ENCODE measurements at places on chromosomes 1 and 21.

GRCh38 chr1:56553046-56553445 lies 26.3 kb downstream of the PLPP3 start:
- DNase-seq, result no peak

GRCh38 chr1:87212431-87213134 lies 116.1 kb upstream of the LMO4 start:
- DNase-seq, result no peak

DNA sequence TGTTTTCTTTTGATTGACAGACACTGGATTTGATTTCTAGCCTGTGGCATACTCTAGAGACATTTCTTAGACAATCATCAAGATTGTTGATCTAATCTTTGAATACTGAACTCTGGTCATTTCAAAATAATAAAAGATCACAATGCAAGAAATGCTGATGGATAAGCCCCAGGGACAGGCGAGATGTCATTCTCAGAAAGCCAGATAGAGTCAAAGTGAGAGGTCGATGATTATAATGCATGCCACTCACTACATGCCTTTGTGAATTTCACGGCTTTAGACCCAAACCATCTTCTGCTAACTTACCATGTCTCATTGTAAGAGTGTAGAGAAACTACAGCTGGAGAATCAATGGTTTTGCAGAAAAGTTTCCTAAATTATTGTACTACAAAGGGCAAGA lies 257.1 kb downstream of the DYRK1A start:
- DNase-seq, result no peak

GRCh38 chr1:40014253-40014706 lies 26.2 kb upstream of the CAP1 start:
- DNase-seq, result no peak

DNA sequence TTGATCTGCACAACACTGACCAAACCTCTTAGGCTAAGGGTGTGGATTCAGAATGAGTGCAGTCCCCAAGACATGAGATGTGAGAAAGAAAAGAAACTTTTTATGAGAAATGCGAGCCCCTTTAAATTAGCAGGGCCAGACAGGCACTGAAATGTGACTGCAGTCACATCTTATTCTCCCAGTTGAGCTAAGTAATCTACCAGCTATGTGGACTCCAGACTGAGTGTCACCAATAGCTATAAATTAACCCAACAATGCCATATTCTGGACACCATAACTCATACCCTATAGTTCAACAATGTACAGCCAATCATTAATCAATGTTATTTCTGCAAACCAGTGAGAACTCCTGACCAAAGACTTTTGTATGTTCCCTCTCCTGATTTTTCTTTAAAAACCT lies 153.2 kb downstream of the COQ8A start:
- DNase-seq, result no peak

DNA sequence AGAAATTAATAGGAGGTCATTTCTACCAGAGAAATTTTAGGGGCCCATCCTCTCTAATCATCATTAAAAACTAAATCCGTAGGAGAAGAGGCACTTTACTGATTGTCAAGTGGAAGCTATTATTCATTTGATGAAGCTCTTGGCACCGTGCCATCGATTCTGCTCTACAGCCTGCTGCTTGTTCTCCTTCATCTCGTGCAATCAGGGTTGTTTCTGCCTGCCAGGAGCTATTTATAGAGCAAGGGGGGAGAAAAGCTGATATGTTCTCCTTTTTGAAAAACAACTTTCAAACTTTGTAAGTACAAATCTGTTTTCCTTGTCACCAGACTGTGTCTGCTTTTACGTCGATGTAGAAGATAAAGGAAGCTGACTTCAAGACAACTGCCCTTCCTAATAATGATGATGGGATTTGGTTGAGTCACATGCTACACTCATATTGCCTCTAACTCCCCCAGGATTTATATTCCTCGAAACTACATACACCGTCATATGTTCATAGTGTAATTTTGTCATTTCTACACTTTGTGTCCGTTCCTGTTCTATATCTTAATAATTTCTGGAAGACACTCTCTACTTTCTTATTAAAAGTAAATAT lies 169.6 kb upstream of the LHX8 start:
- DNase-seq, result no peak

DNA sequence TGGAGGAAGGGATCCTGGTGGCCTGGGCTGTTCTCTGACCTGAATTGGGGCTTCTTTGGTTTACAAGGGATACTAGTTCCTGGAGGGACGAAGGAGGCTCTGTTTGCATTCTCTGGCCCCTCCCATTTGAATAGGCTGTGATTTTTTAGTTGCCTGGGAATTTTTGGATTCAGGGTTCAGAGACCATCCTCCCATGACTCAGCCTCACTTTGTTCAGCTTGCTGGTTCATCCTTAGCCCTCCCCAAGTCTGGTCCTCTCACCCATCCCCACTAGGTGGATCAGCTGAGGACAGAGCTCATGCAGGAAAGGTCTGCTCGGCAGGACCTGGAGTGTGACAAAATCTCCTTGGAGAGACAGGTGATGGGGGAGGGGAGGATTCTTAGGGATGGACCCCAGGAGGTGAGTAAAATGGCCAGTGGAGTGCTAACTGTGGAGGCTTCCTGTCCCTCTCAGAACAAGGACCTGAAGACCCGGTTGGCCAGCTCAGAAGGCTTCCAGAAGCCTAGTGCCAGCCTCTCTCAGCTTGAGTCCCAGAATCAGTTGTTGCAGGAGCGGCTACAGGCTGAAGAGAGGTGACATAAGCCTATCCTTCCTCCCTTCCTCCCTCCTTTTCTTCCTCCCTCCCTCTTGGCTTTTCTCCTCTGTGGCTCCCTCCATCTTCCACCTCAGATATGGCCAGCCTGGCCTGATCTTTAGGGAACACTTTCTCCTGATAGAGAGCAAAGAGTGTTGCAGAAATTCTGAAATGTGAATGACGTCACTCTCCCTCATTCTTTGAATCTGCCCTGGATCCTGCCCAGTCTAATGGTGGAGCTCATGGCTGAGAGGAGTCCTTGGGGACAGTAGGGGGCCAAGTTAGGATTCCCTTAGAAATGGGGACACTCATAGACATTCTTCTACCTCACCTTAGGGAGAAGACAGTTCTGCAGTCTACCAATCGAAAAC lies 4.5 kb upstream of the TUFT1 start:
- no peak for DNase-seq

- DNase-seq, result no peak
These were observed 206.6 kb downstream of the APP start for GRCh38 chr21:25964015-25964414.

GRCh38 chr1:32724678-32725614 lies 22.4 kb upstream of the SYNC start:
- DNase-seq, result peak; percentile 9

DNA sequence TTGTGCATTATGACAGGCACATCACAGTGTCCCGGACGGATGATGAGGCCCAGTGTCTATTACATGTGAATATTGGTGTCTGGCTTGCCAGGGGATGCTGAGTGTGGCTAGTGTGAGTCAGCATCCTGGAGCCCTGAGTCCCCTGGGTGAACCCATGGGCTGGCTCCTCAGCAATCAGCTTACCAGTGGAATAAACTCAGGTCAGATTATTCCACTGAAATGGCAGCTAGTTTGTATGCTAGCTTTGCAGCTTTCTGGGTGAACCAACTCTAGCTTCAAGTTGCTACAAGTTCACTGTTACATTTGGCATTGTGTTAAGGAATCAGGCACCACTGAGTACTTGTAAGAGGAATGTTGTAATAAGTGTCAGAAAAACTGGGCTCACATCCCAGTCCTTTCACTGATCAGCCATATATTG lies 23.9 kb upstream of the RPTN start:
- no peak for DNase-seq

DNA sequence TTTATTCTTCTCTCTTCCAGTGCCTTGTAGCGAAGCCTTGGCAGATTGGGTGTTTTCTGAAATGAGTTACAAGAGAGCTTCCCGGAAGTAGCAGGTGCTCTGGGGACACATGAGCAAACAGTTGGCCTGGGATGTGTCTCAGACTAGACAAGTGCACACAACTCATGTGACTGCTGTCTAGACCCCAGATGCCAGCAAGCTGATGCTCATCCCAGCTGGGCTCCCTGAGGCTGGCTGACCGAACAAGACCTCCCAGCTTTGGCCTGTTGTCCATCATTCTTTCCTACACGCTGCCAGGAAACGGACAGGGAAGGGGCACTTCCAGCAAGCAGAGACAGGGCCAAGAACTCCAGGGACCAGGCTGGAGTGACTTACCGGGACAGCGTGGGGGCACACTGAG lies 18.7 kb upstream of the CSF1 start:
- no peak for DNase-seq

- DNase-seq, result no peak
These were observed 1.9 kb downstream of the ELAVL4 start for GRCh38 chr1:50110656-50111055.

- DNase-seq, result no peak
These were observed 51.4 kb downstream of the PTBP2 start for GRCh38 chr1:96772972-96773371.

- DNase-seq, result no peak
These were observed 6.3 kb upstream of the EGLN1 start for GRCh38 chr1:231428377-231428776.

- DNase-seq, result no peak
These were observed 28.3 kb downstream of the RAB3GAP2 start for GRCh38 chr1:220243947-220244346.

- DNase-seq, result no peak
These were observed 24.5 kb downstream of the HUNK start for GRCh38 chr21:31897311-31897710.

DNA sequence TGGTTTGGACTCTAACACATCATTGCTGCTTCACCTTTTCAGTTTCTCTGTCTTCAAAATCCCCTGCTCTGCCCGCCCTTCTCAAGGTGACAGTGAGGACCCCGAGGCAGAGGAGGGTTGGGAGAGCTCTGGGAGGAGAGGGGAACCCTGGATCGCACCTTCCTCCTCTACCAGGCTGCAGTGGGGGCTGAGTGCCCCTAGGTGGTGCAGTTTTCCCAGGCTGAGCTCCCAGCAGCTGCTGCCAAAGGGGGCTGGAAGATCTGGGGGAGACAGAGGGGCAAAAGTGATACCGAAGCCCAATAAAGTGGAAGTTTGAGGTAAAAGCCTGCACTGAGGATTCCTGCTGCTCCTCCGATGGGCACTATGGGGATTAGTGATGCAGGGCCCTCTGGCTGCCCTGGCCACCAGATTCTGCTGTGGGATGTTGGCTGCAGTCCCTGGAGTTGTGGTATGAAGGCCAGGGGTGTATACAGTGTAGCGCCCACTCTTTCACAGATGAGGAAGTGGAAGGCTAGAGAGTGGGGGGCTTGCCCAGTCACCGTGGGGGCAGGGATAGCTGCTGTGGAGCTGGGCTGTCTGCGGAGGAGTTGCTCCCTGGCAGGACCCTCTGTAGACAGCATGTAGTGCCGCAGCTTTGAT lies 40.7 kb upstream of the SCMH1 start:
- DNase-seq, result no peak

- DNase-seq, result no peak
These were observed 139.7 kb downstream of the MAGI3 start for GRCh38 chr1:113530021-113530420.
